ENCODE measurements at places on chromosomes 3 and 15. TPM values are rescaled to one million over a fixed set of nuclear protein-coding genes. Genes with fewer than 3 reads are reported as not detected.
A peak's percentile ranks its signal among the peaks of the same experiment; 100 is the strongest.

- no peak for DNase-seq
Observed at GRCh38 chr3:67289626-67290025, 291.5 kb downstream of the KBTBD8 start.

- DNase-seq = no peak
Observed at GRCh38 chr3:113263020-113263419, 51.7 kb downstream of the BOC start.

DNA sequence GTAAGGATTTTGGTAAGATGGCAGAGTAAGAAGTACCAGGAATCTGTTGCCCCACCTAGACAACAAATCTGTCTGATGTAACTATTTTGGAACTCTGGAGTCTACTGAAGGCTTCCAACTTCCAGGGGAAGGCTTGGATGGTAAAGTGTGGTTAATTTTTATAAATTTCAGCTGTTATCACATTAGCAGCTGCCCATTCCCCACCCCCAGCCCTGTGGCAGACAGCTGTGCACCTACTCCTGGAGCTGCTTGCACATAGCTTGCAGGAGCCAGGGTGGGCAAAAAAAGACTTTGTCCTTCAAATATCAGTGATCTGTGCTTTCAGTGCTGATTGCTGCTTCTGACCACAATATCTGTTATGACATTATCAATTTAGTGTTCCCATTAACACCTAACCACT is 47.4 kb downstream of the FRMD5 start:
- DNase-seq = no peak

GRCh38 chr3:11385326-11385725 is 113.1 kb downstream of the ATG7 start:
- DNase-seq = no peak

DNA sequence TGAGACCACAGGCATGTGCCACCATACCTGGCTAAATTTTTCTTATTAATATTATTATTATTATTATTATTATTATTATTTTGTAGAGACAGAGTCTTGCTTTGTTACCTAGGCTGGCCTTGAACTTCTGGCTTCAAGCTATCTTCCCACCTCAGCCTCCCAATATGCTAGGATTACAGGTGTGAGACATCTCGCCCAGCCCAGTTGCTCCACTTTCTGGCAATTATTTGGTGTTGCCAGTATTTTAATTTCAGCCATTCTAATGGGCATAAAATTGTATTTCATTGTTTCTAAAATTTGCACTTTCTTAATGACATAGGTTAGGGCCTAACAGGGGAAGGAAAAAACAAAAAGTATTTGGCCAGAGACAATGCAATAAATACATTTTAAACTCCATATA is 1217.6 kb upstream of the ALCAM start:
- DNase-seq = no peak

DNA sequence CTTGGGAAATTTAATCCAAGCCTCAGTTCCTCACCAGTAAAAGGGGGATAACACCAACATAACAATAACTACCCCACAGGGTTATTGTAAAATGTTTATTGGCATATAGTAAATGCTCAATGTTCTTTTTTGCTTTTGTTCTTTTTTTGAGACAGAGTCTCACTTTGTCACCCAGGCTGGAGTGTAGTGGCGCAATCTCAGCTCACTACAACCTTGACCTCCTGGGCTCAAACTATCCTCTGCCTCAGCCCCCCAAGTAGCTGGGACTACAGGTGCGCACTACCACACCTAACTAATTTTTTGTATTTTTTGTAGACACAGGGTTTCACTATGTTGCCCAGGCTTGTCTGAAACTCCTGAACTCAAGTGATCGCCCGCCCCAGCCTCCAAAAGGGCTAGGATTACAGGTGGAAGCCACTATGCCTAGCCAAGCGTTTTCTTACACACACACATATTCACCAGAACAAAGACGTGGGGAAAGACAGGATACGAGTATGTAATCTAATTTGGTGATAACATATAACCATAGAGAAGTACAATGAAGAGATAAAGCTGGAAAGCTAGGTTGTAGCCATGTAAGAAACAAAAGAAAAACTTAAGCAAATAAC is 11.7 kb downstream of the STAG1 start:
- DNase-seq = no peak

DNA sequence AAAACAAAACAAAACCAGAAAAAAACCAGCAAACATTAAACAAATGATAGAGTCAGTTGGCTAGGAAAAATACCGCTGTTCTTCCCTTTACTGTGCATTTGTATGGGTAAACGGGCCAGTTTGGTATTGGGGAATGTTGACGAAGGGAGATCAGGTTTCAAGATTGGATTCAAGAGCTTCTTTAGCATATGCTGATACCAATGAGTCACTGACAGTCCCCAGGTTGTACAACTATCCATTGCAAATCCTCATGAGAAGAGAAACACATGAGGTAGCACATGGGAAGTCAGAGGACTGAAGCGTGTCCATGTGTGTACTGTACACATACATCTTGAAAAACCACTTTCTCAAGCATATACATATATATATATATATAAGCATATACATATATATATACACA is 25.6 kb downstream of the TIGIT start:
- DNase-seq = no peak

DNA sequence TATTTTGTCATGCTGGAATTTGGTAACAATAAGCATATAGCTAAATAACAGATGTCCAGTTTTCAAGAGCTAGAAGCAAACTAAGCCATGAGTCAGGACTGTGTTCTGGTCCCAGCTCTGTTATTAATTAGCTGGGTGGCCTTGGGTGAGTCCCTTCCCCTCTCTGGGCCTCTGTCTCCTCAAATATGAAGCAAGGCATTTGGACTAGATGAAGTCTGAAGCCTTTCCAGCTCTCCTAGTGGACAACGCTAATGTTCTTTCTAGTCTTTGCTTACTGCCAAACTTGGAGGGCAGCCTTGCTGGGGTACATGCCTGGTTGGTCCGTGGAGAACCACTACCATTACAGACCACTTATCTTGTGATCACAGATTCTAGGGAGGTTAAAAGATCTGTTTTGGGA is 127.6 kb downstream of the DUT start:
- DNase-seq = no peak

DNA sequence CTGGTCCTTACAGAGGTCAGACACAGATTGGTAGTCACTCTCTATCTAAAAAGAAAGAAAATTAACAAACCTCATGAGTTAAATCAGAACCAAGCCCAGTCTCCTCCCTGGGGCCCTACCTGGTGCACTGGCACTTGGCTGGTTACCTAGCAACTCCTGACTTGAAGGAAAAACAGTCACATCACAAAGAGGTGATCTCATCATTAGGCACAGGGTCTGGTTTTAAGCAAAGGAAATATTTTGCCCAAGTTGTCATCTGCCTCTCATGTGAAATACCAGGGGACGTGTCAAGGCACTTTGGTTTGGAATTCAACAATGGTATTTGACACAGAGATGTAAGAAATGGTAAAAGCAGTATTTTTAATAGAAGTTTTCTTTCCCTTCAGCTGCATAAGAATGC is 47.7 kb upstream of the FMN1 start:
- DNase-seq = no peak

GRCh38 chr15:25504307-25504706 is 65.5 kb upstream of the UBE3A start:
- no peak for DNase-seq

DNA sequence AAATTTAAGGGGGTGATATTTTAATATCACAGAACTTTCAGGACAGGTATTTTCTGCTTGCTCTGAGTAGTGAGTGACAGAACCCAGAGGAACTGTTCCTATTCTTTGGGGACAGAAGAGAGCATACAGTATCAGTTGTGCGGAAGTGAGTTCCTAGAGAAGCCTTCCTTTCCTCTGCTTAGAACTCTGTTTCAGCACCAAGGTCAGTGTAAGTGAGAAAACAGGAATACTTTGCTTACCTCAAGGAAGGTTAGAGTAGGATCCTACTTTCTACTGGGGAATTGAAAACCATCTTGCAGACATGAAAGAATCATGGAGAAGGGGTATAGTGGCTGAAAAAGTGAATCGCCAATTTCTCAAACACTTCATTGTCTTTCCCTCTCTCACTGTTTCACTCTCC is 542.4 kb downstream of the SQOR start:
- DNase-seq = no peak

DNA sequence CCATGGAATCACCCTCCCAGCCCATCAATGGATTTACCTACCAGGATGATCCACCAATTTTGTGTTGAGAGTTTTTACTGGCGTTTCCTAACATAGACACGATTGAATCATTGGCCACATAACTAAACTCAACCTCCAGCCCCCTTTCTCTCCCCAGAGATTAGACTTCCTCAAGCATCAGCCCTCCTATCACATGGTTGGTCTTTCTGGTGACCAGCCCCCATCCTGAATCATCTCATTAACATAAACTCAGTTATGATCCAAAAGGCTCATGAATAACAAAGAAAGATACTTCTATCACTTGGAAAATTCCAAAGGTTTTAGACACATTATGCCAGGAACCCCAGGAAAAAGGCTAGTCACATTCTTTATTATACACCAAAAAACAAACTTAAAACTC is 21.2 kb downstream of the PRKAR2A start:
- no peak for DNase-seq

DNA sequence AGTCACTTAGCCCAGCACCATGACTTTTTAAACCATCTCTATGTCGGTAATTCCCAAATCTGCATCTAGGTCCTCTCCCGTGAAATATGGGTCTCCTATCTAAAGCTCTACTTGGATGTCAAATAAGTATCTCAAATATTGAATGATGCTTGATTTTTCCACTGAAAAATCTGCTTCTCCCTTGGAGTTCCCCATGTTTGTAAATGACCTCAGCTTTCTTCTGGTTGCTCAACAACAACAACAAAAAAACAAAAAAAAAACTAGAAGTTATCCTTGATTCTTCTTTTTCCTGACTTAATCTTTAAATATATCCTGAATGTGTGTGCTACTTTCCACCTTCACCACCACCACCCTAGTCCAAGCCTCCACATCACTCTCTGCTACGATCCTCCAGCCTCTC is 307.5 kb upstream of the UBE2E2 start:
- no peak for DNase-seq

DNA sequence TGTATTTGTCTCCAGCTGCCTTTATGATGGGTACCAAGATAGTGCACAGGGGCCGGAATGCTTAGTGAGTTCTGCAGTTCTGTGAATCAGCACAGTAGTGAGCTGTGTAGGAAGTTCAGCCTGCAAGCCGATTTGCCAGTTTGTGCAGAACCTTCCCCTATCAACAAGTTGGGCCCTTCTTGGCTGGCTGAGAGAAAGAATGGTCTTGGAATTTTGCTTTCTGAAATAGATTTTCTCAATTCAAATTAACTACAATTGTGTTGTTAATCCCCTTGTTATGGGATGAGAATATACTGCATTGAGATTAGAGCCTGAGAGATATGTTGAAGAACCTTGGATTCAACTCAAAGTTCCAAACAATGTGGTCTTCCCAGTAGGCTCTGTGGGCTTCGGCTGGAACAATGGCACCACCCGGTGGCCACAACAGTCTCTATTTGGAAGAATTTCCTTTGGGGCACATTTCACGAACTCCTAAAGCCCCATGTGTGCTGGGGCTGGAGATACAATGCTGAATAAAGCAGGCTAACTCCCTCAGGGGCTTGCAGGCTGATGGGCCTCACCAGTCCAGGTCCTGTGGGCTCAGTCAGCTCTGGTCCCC is 59.1 kb downstream of the TRIM42 start:
- DNase-seq = peak; percentile 76

GRCh38 chr3:46286947-46287565 is 44.8 kb downstream of the CCR3 start:
- DNase-seq = no peak

DNA sequence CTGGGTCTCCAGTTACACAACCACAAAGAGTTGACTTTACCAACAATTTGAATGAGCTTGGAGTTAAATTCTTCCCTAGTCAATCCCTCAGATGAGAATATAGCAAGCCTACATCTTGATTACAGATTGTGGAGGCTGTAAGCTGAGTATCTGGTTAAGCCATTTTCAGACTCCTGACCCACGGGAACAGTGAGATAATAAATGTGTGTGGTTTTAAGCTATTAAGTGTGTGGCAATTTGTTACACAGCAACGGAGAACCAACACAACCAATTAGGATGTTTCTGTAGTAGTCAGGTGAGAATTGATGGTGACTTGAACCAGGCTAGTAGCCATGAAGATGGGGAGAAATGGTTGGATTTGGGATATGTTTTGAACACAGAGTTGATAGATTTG is 37.7 kb upstream of the SLC4A7 start:
- DNase-seq = no peak

GRCh38 chr15:22735781-22736180 is 50.7 kb upstream of the NIPA1 start:
- no peak for DNase-seq

DNA sequence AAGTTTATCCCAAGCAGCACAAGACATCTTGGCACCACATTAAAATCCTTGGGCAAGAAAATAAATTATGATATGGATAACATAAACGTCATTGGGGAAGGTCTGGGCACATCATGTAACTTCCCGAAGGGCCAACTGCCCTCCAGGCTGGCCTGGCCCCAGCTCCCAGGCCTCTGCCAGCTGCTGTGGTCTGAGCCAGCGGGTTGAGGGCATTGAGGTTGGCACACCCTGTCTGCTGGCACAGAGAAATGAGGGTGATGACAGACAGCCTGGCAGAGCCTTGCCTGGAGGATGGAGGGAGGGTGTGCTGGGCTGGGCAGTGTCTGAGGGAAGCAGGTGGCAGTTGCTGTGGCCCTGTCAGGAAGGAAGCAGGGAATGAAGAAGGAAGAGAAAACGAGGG is 3.3 kb upstream of the RBSN start:
- peak; percentile 68 for DNase-seq

DNA sequence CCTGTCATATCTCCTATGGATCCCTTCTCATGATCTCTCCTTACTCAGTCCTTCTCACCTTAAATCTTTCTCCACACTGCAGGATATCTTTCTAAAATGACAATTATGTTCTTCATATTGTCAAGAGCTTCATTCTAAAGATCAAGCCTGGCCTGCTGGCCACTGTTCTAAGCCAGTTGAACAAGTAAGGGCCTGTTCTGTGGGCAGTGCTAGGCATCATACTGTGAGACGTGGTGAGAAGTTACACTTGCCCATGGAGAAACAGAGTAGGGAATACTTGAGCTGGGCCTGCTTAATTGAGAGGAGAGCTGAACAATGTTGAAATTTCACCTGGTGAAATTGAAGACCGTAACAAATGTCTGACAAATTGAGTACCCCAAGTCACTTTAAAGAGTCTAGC is 184.1 kb upstream of the RASGRP1 start:
- no peak for DNase-seq

GRCh38 chr15:30895461-30896210 is 8.1 kb upstream of the FAN1 start:
- no peak for DNase-seq

Gene ERC2
- 1.7 TPM for total RNA-seq

Gene SLC7A14
- 0.04 TPM for total RNA-seq

Gene TUSC2
- 17.7 TPM for total RNA-seq

Gene XCR1
- total RNA-seq = 0.27 TPM

Gene CCR3
- total RNA-seq = not detected

Gene SQOR
- total RNA-seq = 48.0 TPM

Gene POU1F1
- total RNA-seq = not detected
